ENCODE measurements at places on chromosomes 11 and 22.

- DNase-seq: no peak
These were observed 6.9 kb upstream of the PRAME start for GRCh38 chr22:22565981-22566380.

GRCh38 chr22:23065495-23066122 is 4.7 kb upstream of the GNAZ start:
- no peak for DNase-seq

DNA sequence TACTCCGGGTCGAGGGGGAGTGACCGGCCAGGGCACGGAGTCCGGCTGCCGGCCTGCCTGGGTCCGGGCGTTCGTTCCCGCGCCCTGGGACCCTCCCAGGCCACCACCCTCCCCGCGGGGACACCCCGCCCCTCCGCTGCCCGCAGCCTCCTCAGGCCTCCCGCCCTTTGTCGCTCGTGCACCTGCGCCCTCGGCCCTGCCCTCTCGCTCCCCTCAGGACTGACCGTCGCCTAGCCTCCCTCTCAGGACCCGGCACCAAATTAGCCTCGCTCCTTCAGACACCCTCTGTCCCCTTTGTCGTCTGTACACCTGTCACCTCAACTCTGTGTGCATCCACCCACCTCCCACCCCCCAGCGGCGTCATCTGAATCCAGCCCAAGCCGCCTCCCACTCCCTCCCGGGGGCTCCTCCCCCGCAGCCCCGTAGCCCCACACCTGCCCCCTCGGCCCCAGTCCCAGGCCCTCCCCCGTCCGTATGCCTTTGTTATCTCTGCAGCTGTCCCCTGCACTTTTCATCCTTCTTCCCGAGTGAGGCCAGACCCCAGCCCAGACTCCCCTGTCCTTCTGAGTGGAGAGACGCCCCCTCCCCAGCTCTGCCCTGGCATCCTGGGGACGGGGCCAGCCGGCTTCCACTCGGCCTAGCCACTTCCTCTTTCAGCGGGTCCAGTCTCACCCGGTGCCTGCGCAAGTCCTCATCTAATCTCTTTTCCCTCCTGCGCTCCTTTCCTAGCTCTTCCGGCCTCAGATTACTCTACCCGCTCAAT is 643 bp downstream of the TIGD3 start:
- DNase-seq: peak; percentile 4

- no peak for DNase-seq
These were observed 41.6 kb downstream of the C11orf96 start for GRCh38 chr11:43984039-43984438.

- DNase-seq: no peak
These were observed 261.5 kb upstream of the TENM4 start for GRCh38 chr11:79702303-79702702.
